ENCODE measurements at places on chromosomes 5 and 9. TPM values are rescaled to one million over a fixed set of nuclear protein-coding genes. Genes with fewer than 3 reads are reported as not detected.

PIP5K1B gene
- 8.5 TPM for polyA plus RNA-seq

HRH2 gene
- polyA plus RNA-seq: 2.6 TPM

NEUROG1 gene
- not detected for polyA plus RNA-seq

EIF4E1B gene
- polyA plus RNA-seq: not detected

C5orf24 gene
- polyA plus RNA-seq: 103 TPM

PITX1 gene
- polyA plus RNA-seq: not detected

TUSC1 gene
- polyA plus RNA-seq: 17.1 TPM

All from right renal cortex interstitium (tissue), 3 donors.